Sigmoid colon (tissue), 7 donors: ENCODE measurements at places on chromosomes 6 and 20. TPM values are rescaled to one million over a fixed set of nuclear protein-coding genes. Genes with fewer than 3 reads are reported as not detected.

Gene TTK
- total RNA-seq: 0.55 TPM

Gene PM20D2
- total RNA-seq: 48.5 TPM

Gene PXDC1
- total RNA-seq: 91.2 TPM

Gene TRIM15
- total RNA-seq: not detected

Gene ZNF391
- 6.1 TPM for total RNA-seq

Gene YWHAB
- 85.4 TPM for total RNA-seq

Gene IYD
- not detected for total RNA-seq

Gene CCM2L
- 2.3 TPM for total RNA-seq

Gene ARMH2
- total RNA-seq: not detected

Gene C6orf15
- not detected for total RNA-seq

Gene SAPCD1
- total RNA-seq: not detected

Gene TSHZ2
- total RNA-seq: 14.0 TPM

Gene ASIP
- not detected for total RNA-seq

Gene HMGCLL1
- 1.2 TPM for total RNA-seq

Gene CYP21A2
- total RNA-seq: 4.9 TPM

Gene RIMS1
- total RNA-seq: 7.1 TPM

Gene GINS1
- total RNA-seq: 1.4 TPM

Gene CLPSL2
- not detected for total RNA-seq

Gene PBOV1
- total RNA-seq: not detected

Gene TREML2
- total RNA-seq: not detected

Gene CD109
- total RNA-seq: 32.1 TPM

Gene BANF2
- not detected for total RNA-seq

Gene MYCT1
- 9.7 TPM for total RNA-seq

Gene PACRG
- total RNA-seq: 2.5 TPM

Gene ENPP4
- total RNA-seq: 16.4 TPM

Gene SLC9A8
- total RNA-seq: 8.7 TPM

Gene KCNK16
- not detected for total RNA-seq

Gene TFAP2C
- 3.5 TPM for total RNA-seq

Gene APCDD1L
- 1.4 TPM for total RNA-seq

Gene ABHD16A
- total RNA-seq: 63.0 TPM

Gene BPIFA1
- not detected for total RNA-seq

Gene HCRTR2
- total RNA-seq: not detected

Gene MAS1
- total RNA-seq: not detected

Gene EEF1A2
- total RNA-seq: 9.3 TPM

Gene TRIM38
- total RNA-seq: 7.5 TPM

Gene CLIC1
- total RNA-seq: 172 TPM
